HepG2 (cell line): ENCODE measurements at places on chromosomes 5 and 9.

GRCh38 chr5:25892211-25892610, 1146.2 kb downstream of the CDH9 start:
- no peak for DNase-seq

DNA sequence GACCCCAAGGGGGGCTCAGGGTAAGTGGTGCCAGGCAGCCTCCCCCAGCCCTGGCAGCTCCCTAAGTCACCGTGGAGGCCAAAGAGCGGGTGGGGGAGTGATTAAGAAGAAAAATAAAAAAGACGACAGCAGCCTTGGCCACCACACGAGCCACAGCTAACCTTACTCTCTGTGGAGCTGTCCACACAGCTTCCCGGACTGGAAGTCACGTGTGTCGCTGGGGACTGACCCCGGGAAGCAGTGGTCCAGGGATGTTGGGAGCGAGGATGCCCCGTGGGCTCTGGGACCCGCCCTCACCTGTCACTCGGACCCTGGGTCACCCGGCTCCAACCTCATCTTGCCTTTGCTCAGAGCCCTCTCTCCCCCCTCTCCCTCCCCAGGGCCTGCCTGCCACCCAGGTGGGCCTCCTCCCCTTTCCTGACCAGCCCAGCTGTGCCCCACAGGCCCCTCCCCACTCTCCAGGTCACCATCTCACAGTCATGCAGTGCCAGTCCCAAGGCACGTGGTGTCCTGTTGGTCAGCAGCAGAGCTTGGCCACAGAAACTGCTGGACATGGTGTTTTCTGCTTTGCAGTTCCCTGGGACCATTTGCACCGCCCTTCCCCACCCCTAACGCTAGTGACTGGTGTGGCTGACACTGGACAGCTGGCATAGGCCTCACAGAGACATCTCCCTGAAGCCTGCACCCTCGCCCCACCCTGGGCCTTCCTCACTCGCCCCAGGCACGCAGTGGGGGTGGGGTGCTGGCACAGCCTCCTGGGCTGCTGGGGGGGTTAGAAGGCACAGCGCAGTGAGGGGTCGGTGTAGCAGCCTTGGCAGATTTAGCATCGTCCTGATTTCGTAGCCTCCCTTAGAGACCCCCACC, 9.8 kb upstream of the EXOC3 start:
- no peak for DNase-seq

DNA sequence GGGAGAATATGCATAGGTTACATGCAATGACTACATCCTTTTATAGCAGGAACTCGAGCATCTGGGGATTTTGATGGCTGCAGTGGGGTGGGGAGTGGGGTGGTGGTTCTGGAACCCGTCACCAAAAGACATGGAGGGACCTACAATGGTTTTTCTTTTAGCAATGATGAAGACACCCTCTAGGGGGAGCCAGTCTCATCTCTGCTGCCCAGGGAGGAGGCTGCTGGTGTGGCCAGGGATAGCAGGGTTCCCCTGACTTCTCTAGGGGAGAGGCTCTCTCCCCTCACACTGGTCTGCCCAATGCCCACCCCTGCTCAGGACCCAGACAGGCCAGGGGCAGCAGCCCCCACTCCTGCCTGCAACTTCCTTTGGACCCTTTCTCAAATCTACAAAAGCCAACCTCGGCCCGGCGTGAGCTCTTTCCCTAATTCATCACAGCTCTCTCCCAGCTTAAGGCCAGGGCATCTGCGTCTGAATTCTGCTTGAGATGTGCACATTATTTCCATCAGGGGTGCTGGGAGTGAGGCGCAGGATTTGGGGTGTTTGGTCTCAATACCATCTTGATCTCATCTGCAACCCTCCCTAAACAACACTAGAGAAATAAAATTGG, 73.6 kb upstream of the RETREG1 start:
- DNase-seq, result peak; percentile 59

DNA sequence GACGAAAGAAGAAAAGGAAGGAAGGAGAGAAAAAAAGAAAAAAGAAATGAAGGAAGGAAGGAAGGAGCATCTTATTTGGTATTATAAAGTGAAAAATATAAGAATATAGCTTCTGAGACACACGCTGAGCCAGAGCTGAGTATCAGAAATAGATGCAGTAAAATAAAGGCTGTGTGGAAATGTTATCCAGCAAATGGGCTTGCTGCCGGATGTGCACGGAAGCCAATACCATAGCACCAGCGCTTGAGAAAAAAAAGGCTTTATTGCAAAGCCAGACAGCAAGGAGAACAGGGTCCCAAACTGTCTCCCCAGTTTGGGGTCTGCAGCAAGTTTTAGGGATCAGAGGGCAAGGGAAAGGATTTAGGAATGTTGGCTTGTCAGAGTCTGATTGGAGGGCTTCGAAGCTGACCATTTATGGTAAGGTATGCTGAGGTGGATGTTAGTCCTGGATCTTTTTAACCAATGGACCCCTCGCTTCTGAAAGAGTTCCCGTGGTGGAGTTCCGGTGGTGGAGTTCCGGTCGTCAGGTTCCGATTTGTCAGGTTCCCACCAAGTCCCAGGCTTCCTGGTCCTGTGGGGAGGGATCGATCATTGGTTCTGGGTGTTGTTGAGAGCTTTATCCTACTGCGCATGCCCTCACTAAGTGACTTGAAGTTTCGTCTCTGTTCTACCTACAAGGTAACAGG, 70.4 kb downstream of the SFXN1 start:
- no peak for DNase-seq

DNA sequence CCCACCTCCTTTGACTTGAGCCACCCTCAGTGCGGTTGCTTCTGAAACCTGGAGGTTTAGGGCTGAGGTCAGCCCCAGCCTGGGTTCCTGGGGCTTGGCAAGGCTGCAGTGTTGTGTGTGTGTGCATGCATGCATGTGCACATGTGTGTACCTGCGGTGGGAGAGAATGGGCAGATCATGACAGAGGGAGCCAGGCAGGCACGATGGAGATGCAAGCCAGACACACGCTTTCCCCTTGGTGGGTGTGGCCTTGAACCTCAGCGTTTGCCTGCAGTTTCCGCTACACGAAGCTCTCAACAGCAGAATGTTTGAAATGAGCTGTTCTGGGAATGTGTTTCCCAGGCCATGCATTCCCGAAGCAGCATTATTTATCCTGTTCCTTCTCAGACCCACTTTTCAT, 65.9 kb upstream of the RAPGEF1 start:
- DNase-seq, result no peak

- no peak for DNase-seq
Observed at GRCh38 chr5:66992547-66992946, 204.1 kb downstream of the CD180 start.

- DNase-seq, result no peak
Observed at GRCh38 chr5:135138116-135138850, 104.3 kb upstream of the PITX1 start.

GRCh38 chr5:126219616-126220015, 203.6 kb upstream of the GRAMD2B start:
- no peak for DNase-seq

DNA sequence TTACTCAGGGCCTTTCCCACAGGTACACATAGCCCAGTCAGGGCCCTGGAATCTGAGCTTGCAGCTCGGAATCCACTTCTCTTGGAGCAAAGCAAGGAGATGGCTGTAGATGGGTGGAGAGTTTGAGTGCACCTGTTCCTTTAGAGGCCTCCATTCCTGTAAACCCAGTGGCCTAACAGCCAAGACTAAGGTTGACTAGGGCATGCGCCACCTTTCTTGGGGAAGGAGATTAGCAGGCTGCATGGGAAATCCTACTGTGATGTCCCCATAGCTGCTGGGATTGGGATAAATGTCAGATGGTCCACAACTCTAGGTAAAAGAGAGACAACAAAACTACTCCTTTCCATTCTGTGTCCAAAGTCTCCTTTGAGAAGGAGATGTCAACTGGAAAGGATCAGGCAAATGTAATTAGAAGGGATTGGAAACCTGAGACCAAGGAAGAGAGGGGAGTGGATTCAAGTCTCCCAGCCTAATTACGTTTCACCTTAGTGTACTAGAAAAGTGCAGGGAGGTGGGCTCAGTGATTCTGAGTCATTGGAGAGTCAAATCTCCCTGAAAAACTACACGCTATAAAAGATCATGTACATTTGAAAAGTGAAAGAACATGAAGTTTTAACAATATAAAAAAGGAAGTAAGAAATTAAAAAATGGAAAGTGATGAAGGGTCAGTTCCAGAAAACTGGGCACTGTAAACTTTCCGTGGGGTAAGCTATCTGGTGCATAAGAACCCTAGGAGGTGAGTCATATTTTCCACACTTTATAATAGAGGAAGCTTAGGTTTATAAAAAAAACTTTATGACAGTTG, 104.2 kb downstream of the SEC61B start:
- no peak for DNase-seq

- DNase-seq, result no peak
Observed at GRCh38 chr9:114448706-114449105, 56.6 kb downstream of the WHRN start.

GRCh38 chr5:115415143-115415491, 118.7 kb upstream of the CCDC112 start:
- DNase-seq, result peak; percentile 39

- no peak for DNase-seq
Observed at GRCh38 chr5:110880413-110880812, 141.6 kb downstream of the SLC25A46 start.

DNA sequence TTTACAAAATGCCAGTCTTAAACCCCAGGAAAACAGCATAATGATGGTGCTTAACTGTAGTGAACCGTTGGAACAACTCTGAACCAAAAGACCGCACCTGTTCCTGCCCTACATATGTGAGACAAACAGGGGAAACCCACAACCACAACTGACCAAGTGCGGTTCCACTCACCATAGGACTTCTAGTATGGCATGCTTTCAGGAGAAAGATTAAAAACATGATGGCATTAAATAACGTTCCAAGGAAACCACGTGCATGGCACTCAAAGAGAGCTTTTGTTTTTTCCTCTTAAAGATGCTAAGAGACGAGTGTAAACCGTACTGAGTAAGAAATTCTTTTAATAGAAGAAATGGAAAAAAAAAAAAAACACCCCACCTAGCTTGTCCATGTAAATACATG, 119.8 kb downstream of the SSBP2 start:
- no peak for DNase-seq

DNA sequence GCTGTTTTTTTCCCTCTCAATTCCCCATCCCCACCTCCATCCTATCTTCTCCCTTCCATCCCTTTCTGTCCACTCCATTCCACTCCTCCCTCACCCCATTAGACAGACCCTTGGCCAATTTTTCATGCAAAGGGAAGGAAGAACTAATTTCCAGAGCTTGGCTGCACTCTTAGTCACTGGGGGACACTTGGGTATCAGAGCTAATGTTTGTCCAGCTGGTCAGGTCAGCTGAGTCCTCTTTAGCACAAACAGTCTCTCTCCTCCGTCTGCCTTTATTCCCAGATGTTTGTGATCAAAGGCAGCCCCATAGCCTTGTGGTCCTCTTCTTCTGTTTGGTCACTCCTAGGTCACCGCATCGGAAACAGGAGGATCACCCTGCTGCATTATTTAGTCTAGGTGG, 148.5 kb downstream of the NMUR2 start:
- DNase-seq, result no peak

GRCh38 chr9:88757406-88758010, 222.5 kb downstream of the NXNL2 start:
- DNase-seq, result no peak

GRCh38 chr9:94805585-94805984, 79.1 kb downstream of the AOPEP start:
- no peak for DNase-seq

DNA sequence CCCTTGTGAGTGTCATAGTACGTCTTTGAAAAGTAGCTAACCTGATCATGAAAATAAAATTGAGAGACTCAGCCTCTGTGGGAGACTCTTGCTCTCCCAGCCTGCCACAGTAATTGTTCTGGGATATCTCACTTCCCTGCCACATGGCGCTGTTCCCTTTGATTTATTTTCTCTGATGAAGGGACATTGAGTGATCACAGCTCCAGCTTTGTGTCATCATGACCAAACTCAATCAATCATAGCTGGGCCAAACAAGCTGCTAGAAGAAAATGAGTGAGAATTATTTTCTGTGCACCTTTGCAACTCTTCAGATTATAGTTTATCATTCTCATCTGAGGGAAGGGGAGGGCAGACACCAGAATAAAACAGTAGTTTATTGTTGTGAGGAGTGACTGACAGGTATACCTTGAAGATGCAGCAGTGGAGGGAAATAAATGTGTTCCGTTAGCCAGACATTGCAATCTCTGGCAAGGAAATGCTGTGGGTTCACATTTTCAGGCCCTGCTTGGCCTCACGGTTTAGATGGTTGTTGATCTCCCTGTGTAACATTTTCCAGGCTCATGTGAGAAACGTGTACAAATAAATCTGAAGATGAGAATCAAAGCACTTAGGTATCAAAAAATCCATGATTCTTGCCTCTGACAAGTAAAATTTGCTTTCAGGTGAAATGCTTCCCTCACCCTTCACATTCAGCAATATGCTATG, 174.7 kb upstream of the FBXL17 start:
- no peak for DNase-seq

DNA sequence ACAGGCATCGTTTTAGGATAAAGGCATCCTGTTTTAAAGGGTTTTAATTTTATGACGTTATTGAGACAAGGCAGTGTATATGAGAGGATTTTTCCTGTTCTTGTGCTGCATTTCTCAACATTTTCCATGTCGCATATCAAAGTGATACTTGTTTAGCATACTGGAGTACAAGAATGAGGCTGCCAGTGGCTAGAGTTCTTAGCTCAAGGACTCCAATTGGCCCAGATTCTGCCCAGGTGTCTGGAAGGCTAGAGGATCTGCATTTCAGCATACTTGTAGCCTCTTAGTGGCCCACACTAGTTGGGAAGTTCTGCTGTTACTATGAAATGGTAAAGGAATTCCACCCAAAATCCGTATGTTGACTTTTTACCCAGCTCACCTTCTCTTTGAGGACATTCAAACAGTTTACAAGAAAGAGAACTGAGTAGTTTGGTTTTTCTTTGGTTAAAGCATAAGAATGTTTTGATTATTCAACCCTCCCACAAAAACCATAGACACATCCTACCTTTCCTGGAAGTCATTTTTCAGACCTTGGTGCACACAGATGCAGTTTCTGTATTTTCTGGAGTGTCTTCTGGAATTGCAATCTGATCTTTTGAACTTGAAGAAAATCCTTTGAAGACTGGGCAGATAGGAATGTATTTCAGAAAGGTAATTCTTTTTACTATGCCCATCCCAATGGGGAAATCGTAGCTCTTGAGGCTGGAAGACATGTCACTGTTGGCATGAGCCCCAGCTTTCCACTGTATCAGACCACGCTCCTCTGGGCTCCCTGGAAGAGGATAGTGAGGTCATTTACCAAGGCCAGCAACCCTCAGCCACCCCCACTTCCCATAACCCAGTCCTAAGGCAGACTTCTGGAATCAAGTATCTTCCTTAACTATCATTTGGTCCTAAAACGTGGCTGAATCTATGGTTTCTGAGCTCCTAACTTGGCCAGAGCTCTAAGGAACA, 11.3 kb downstream of the SLC23A1 start:
- no peak for DNase-seq

GRCh38 chr5:83071286-83072051, 5.7 kb downstream of the TMEM167A start:
- DNase-seq, result no peak

GRCh38 chr5:145806923-145807322, 28.2 kb downstream of the PRELID2 start:
- DNase-seq, result no peak

- no peak for DNase-seq
Observed at GRCh38 chr5:108344103-108344822, 37.6 kb downstream of the FBXL17 start.
